Renal pelvis (tissue), 12 donors: ENCODE measurements at places on chromosomes 6 and 20.

GRCh38 chr20:2455771-2456497 is 14.7 kb downstream of the SNRPB start:
- DNase-seq = no peak

GRCh38 chr6:38848760-38849159 is 133.6 kb downstream of the DNAH8 start:
- no peak for DNase-seq

DNA sequence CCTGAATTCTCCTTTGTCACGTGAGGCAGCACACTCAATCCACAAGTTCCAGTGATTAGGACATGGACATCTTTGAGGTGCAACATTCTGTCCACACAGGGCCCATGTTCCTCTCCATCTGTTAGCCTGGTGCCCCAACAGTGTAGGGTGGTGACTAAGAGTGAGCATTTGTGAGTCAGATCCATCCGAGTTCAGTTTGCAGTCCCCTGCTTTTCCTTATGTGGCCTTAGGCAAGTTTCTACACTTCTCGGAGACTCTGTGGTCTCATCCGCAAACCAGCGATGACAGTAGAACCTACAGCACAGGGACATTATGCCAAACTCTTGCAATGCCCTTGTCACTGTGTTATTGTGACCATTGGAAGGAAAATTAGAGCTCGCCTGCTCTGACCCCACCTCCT is 178.7 kb upstream of the CDH4 start:
- DNase-seq = no peak

DNA sequence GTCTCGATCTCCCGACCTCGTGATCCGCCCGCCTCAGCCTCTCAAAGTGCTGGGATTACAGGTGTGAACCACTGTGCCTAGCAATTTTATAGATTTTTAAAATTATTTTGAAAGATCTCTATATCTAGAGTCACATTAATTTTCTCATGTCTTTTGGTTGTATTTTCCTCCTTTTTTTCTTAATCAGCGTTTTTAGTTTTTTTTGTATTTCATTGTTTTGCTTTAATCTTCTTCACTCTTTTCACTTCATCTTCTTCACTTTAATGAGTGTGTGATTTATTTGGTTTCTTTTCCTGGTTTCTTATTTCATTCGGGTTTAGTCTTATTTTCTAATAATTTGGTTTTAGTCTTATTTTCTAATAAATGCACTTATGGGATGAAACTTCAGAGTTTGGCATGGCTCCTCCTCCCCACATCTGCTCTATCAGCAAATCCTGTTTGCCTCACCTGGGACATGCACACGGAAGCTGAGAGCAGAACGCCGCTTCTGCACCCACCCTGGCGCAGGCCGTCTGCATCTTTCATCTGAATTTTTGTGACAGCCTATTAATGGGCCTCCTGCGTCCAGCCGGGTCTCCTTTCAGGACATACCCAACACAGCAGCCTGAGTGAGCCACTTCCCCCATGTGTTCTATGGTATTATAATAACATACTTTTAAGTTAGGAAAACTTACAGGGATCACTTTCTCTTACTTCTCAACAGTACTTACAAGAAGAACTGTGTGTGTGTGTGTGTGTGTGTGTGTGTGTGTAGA is 35.5 kb downstream of the DTD1 start:
- no peak for DNase-seq

- DNase-seq = peak; percentile 53
Observed at GRCh38 chr6:13248053-13248452, 80.3 kb downstream of the TBC1D7 start.

DNA sequence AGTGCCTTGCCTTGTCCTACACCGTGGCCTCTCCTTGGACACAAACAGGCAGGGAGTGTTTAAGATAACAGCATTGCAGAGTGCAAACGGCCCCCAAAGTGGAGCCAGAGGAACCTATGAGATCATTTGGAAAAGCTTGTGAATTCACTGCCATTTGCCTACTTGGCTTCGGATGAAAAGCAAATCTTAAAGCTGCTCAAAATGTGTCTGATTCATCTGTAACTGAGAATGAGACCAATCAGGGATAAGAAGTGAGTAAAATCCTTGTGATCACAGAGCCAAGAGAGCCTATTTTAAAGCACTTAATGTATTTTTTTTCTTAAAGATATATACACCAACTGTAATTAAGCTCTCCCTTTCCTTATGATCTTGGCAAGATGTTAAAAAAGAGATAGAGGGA is 65.7 kb upstream of the BACH2 start:
- no peak for DNase-seq
